ENCODE measurements at places on chromosomes 13 and 19.

- no peak for DNase-seq
These were observed 16.8 kb downstream of the ZNF431 start for GRCh38 chr19:21158523-21159135.

DNA sequence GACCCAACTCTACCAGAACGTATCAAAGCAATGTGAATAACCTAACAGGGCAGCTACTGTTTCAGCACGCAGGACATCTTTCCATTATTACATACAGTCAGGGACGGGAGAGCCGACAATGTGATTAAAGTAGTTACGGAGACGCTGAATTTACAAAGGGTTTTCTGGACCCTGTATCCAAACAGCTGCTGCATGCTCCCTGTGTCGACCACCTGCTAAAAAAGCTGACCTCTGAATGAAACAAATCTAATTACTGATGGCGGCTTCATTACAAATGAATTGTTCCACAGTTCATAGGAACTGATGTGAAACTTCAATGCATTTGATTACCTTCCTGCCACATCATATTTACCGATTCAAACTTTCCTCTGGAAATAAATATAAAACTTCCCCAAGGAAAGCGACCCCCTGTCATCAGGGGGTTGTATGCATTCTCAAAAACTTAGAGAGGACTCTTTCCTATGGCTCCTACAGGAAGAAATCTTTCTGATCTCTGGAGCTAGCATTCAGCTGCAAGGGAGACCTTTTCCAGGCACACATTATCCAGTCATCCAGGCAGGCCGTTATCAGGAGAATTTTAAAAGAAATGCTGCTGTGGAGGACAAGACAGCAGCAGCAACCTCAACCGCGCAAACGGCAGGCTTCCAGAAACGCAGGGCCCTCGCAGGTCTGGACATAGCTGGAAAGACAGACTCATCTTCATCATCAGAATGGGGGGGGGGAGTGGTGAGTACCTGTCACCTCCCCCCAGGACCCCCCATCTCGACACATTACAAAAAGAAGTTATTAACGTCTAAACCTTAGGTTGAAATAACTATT, 3.1 kb downstream of the EFNB2 start:
- peak; percentile 59 for DNase-seq

GRCh38 chr19:1942934-1943555, 2.1 kb downstream of the CSNK1G2 start:
- peak; percentile 47 for DNase-seq

- DNase-seq: no peak
These were observed 365.3 kb downstream of the DCT start for GRCh38 chr13:94114166-94114565.

- DNase-seq: peak; percentile 33
These were observed 1.6 kb downstream of the ZNF414 start for GRCh38 chr19:8512115-8512967.

DNA sequence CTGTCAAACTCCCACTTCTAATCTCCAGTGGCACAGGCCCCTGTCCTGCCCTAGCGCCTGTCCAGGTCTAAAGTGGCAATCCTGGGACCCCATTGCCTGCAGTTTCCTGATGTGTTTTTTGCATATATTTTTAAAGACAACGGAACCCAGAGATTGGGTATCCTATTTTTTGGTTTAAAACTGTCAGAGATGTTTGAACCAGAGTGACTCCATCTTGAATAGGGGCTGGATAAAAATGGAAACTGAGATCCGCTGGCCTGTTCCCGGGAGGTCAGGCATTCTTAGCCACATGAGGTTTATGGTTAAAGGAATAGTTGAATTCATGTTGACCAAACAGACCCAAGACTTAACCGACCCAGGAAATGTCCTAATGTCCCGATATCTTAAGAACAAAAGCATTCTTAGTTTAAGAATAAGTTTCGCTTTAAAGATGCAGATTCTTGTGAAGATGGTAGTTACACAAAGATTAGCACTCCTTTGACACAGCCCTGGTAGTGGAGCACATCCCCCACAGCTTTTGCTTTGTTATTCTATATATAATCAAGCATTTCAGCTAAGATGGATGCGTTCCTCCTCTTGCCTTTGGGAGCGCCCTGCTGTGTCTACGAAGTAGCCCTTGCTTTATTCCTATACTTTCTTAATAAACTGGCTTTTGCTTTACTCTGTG, 332.1 kb downstream of the UQCRFS1 start:
- no peak for DNase-seq

GRCh38 chr13:56681404-56681803, 459.3 kb upstream of the PRR20A start:
- no peak for DNase-seq

GRCh38 chr13:104114101-104114500, 1047.9 kb upstream of the SLC10A2 start:
- DNase-seq: no peak

- DNase-seq: no peak
These were observed 13.0 kb downstream of the NTN5 start for GRCh38 chr19:48659768-48660167.
